ENCODE measurements at places on chromosomes 11 and 22. TPM values are rescaled to one million over a fixed set of nuclear protein-coding genes. Genes with fewer than 3 reads are reported as not detected.

- no peaks in the 10 kb centered on the region for H3K27me3 ChIP-seq
- DNase-seq, result peak; percentile 74
- no peak overlapping the region for H3K4me3 ChIP-seq
- H3K27ac ChIP-seq, result peak overlapping the region; percentile 69
- peaks cover 26% of the 10 kb centered on the region for H3K4me1 ChIP-seq
These were observed 11.8 kb downstream of the TIGD3 start for GRCh38 chr11:65366340-65366773.

DNA sequence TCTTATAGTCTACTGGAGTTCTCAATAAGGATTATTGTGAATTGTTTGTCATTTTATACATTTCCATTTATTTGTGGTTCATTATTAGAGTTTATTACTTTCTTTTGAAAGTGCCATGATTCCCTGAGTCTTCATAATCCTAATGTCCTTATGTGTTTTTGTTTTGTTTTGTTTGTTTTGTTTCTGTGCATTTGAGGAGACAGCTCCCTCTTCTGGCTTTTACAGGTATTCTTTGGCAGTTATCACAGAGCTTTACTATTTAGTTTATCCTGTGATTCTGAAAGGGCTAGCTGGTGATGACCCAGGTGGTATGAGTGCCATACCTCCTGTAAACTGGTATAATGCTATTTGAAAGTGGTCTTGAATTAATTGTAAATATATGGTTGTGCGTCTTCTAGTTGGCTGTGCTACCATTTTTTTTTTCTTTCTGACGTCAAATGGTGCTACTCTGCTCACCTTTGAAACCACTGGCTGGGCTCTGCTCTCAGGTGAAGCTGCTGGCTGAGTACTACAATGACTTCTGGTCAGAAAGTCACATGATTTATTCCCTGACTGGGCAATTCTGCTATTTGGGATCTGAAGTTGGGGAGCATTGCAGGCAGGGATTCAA, 751.2 kb downstream of the JRKL start:
- H3K27ac ChIP-seq, result no peak overlapping the region
- H3K4me1 ChIP-seq, result no peaks in the 10 kb centered on the region
- no peak overlapping the region for H3K4me3 ChIP-seq
- H3K27me3 ChIP-seq, result no peaks in the 10 kb centered on the region

- H3K4me1 ChIP-seq, result no peaks in the 10 kb centered on the region
- H3K27me3 ChIP-seq, result no peaks in the 10 kb centered on the region
- no peaks in the 10 kb centered on the region for H3K36me3 ChIP-seq
- no peak overlapping the region for H3K4me3 ChIP-seq
- no peak for DNase-seq
- H3K27ac ChIP-seq, result no peak overlapping the region
These were observed 16.0 kb upstream of the TMPRSS13 start for GRCh38 chr11:117945047-117945810.

DNA sequence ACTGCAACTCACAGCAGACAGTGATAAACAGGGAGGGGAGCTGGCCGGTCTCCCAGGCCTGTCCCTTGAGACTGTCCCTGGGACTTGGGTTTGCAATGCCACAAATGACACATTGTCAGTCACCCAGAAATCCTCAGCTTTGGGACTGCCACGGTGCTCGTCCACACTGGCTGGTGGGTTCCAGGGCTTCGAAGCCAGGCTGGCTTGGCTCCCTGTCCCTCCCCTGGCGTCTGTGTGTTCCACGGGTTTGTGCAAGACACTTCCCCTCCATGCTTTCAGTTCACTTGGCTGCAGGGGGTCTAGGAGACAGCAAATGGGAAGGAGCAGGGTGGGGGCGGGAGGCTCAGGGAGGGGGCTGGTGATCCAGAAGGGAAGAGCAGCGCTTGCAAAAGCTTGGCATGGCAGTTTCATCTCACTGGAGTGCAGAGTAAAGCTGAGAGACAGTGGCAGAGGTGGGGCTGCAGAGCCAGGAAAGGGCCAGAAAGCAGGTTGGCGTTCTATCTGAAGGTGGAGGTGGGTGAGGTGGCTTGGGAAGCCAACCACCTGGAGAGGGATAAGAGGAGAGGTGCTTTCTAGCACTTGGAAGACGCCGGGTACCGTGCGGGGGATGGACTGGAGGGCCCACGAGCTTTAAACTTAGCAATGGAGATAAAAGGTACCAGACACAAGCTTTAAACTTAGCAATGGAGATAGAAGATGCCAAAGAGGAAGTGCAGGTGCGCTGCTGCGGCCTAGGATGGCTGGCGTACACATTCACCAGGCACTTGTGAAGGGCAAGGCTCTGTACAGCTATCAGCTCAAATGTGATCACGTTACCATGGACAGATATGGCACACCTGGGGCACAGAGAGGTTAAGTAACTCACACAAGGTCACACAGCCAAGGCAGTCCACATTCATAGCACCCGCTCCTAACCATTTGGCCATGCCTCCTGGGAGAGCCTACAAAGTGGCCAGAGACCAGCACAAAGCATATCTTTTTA, 86.4 kb upstream of the SHISAL1 start:
- no peak overlapping the region for H3K27ac ChIP-seq
- H3K4me3 ChIP-seq, result no peak overlapping the region
- H3K4me1 ChIP-seq, result no peaks in the 10 kb centered on the region
- DNase-seq, result no peak
- H3K27me3 ChIP-seq, result no peaks in the 10 kb centered on the region

DNA sequence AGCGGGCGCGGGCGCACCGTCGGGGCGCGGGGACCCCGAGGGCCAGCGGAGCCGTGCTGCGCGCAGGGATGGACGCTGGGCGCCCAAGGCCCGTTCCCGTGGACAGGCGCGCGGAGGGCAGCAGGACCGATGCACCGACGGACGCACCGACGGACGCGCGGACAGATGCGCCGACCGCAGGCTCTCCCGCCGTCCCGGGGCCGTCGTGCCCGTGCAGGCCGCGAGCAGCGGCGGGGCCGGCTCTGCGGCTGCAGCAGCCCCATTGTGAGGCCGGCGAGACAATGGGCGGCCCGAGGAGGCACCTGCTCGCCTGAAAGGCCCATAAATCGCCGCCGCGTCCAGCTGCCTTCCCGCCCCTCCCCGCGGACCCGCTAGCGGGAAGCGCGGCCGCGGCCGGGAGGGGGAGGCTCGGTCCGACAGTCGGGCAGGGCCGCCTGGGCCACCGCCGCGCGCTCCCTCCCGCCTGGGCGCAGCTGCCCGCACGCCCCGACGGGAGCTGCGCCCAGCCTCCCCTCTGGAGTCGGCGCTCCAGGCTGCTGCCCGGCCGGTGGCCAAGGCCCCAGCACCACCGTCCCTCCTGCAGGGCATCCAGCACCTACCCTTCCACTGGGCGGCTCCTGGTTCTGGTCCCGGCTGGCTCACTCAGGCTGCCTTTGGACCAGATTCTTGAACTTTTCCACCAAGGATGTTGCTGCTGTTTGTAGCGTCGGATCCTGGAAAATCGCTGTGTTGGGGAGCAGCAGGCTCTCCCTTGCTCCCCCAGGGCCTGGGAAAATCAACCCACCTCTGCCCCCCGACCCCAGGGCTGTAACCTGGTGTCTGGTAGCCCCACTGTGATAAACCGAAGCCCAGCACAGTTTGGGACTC, 15.8 kb downstream of the CDKN1C start:
- H3K4me1 ChIP-seq, result no peaks in the 10 kb centered on the region
- H3K4me3 ChIP-seq, result no peak overlapping the region
- no peak overlapping the region for H3K27ac ChIP-seq
- H3K27me3 ChIP-seq, result no peaks in the 10 kb centered on the region

DNA sequence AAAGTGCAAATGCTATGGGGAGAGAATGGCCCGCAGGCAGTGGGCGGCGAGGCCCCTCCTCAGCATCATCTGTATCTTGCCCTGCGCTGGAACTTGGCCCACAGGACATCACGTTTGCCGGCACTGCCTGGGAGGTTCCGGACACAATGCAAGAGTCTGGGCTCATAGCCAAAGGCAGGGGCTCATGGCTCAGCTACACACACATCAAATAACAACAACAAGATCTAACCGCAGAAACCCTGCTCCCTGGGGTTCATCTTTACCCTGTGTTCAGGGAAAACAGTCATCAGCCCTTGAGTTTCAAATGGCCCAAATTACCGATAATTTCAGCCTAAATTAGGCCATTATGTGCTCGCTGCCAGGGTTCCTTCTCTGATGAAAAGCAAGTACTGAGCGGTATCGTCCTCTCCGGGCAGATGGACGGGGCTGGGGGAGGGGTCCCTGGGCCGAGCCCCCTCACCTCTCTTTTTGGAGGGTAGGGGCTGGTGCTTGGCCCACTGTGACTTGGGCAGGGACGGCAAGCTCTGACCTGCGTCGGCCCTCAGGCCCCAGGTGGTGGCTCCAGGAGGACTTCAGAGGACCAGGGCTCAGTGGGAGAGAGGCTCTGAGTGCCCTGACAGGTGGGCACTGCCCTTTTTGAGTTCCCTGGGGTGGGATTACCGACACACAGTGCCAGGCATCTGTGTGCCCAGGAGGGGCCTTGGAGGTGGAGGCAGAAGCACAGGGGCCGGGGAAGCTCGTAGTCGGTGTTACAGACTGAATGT, 25.0 kb upstream of the GAL start:
- H3K27ac ChIP-seq, result no peak overlapping the region
- DNase-seq, result no peak
- H3K4me1 ChIP-seq, result no peaks in the 10 kb centered on the region
- H3K4me3 ChIP-seq, result no peak overlapping the region
- no peaks in the 10 kb centered on the region for H3K27me3 ChIP-seq
- H3K36me3 ChIP-seq, result no peaks in the 10 kb centered on the region

GRCh38 chr11:65500387-65501185, 1.7 kb downstream of the MALAT1 start:
- peak overlapping the region; percentile 81 for H3K4me3 ChIP-seq
- DNase-seq, result no peak

The JAML gene
- total RNA-seq, result 2.6 TPM

The P2RY6 gene
- not detected for total RNA-seq

The KCTD14 gene
- 16.9 TPM for total RNA-seq

The FOLR2 gene
- 8.6 TPM for total RNA-seq

The MMP7 gene
- total RNA-seq, result 13.5 TPM
